ENCODE measurements at places on chromosomes 12 and 14.

GRCh38 chr14:54123841-54124240 is 167.2 kb upstream of the BMP4 start:
- no peak for DNase-seq

DNA sequence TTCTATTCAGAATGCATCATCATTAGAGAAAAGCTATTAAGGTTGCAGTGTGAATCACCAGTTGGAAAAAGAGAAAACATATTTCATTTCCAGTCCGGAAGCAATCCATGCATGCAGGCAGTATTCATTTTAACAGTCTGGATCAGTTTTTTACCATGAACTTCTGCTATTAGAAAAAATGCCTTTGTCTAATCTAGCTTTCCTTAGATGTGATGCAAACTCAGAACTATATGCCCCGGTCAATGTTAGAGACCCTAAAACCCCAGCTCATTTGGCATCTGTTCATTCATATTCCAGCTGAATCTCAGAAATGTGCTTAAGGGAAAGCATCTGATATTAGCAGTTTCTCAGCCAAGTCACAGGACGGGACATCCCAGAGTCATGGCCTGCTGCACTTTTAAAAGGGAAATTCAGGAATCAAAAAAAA is 8.5 kb downstream of the IRAK3 start:
- DNase-seq: no peak

- DNase-seq: peak; percentile 85
Measured at GRCh38 chr12:95182868-95183415, 34.3 kb downstream of the FGD6 start.

GRCh38 chr14:92449404-92450181 is 64.0 kb upstream of the RIN3 start:
- no peak for DNase-seq

DNA sequence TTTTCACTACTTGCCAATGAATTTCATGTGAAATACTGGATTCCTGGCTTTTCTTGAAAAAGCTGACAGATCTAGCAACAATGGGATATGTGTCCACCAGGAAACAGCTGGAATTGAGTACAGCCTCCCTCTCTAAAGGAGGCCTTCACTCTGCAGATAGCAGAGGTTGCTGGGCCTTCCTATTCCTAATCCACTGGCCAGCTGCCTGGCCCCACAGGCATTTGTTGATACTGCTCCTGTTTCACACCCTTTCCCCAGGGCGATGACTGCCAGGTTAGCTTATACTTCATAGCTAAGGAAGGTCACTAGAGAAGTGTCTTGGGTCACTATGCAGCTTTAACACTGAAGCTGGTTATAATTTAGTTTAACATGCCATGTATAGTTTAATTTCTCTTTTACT is 87.5 kb upstream of the PDZRN4 start:
- no peak for DNase-seq

DNA sequence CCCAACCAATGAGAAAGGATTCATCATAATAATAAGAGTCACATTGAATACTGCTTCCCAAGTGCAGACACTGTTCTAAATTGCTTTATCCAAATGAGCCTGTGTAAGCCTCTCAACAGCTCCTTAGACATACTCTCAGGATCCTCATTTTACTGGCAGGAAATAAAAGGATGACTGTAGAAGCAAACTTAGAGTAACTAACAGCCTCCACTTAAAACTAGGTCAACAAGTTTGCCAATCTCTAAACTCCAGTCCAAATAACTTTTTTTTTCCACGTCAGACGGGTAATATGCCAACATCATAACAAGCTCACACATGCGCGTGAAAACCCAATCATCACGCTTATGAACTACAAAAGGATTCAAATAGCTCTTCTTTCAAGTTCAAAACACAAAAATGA is 15.3 kb upstream of the DPF3 start:
- no peak for DNase-seq

DNA sequence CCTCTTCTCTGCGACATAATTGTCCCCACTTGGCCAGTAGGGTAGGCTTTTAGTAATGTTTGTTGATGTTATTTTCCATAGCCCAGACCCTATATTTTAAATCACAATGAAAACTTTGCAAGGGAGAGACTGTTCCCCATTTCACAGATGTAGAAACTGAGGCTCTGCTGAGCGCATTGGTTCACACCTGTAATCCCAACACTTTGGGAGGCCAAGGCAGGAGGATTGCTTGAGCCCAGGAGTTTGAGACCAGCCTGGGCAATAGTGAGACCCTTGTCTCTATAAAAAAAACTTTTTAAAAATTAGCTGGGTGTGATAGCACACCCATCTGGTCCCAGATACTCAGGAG is 114.8 kb downstream of the DIP2B start:
- DNase-seq: no peak

- no peak for DNase-seq
Measured at GRCh38 chr12:91959220-91959619, 186.4 kb downstream of the BTG1 start.

- DNase-seq: no peak
Measured at GRCh38 chr14:103593577-103593976, 30.8 kb downstream of the COA8 start.

GRCh38 chr14:34060651-34060999 is 109.8 kb upstream of the EGLN3 start:
- no peak for DNase-seq

DNA sequence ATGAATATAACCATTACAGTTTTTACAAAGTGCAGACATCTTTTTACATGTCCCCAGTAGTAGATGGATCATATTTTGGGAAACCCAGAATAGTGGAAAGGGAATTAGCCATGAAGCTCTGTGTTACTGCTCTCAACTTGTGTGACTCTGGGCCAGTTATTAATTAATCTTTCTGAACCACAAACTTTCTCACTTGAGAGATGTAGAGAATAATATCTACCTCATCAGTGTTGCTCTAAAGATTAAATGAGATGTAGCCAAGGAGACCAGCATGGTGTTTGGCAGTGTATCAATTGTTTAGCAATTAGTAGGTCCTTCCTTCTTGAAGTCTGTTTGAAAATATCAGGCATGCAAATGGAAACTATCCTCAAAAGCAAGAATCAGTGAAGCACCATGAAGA is 169.2 kb downstream of the TMTC2 start:
- DNase-seq: no peak

DNA sequence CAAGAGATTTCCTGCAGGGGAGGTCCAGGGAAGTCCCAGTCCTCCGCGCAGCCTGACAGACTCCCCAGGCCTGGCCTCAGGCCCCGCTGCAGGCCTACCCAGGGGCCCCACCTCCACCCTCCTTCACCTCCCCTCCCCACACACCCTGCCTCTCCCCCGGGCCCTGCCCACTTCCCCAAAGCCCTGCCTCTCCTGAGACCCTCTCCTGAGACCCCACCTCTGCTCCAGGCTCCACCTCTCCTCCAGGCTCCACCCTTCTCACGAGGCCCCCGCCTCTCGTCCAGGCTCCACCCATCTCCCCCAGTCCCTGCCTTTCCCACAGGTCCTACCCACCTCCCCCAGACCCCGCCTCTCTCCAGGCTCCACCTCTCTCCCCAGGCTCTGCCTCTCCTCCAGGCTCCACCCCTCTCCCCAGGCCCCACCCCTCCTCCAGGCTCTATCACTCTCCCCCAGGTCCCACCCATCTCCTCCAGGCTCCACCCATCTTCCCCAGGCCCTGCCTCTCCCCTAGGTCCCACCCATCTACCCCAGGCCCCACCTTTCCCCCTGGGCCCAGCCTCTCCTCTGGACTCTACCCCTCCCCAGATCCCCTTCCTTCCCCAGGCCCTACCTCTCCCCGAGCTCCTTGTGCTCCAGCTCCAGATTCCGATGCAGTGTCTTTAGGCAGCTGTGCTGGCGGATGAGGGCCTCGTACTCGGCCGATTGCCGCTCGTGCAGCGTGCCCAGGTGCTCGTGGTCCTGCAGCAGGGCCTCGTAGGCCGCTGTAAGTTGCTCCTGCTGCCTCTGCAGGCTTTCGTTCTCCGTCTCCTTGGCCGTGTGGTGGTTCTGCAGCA is 58.8 kb upstream of the GPR68 start:
- DNase-seq: no peak

DNA sequence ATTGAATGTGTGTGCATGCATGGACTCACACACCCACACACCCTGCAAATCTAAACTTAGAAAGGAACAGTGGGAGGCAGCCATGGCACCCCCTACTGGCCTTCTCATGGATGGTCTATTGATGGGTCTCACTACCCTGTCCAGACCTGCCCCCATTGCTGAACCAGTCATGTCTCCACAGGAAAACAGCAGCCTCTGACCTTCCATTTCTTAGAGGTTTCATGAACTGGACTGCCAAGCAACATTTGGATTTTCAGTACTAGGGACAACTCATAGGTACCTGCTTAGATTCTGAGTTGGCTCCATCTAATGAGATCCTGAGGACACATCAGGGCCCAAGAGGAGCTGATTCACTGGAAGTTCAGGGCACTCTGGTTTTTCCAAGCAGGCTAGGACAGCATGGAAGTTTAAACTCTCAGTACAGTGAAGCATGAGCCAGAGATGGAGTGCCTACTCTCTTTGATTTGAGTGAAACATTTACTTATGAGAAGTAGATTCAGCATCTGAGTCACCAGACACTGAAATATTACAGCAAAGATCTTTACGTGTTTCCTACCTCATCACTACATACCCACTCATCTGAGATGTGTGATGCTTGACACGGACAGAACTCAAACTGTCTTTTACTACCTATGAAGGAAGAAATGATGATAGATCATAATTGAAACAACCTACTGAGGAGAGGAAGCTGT is 98.9 kb upstream of the PLEKHG7 start:
- no peak for DNase-seq

DNA sequence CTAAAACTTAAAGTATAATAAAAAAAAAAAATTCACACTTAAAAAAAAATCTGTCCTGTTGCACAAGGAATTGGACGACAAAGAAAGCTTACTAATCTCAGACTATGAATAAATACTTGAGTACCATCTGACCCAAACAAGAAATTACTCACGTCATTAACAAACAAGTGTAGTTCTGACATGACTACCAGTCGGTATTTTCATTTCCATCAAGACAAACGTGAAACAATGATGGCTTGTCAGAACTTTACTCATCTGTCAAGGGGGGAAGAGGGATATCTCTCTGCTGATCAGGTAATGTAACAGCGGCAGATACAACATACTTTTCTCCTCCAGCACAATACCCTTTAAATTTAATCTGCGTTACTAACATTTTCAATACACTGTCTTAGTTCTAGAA is 78.3 kb downstream of the CDK17 start:
- no peak for DNase-seq

GRCh38 chr14:68834816-68835215 is 41.9 kb upstream of the ZFP36L1 start:
- no peak for DNase-seq

GRCh38 chr12:103956509-103957027 is 9.1 kb upstream of the TDG start:
- no peak for DNase-seq

GRCh38 chr12:53051058-53051880 is 1.4 kb downstream of the TNS2 start:
- DNase-seq: no peak

DNA sequence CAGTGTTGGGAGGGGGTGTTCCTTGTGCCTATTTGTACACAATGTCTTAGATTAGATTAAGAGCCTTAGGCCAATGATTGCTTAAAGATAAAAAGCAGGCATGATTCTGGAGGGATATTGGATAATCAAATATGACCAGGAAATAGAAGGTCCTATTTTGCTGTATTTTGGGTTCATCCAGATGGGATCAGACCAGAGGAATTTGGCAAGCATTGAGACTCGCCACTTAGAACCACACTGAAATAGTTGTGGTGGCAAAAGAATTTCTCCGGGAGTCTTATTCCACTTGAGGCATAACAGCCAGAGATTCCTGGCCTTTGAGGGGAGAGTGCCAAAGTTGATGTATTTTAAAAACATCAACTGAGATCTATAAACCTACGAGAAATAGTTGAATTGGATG is 327.2 kb downstream of the RAD51B start:
- peak; percentile 96 for DNase-seq

DNA sequence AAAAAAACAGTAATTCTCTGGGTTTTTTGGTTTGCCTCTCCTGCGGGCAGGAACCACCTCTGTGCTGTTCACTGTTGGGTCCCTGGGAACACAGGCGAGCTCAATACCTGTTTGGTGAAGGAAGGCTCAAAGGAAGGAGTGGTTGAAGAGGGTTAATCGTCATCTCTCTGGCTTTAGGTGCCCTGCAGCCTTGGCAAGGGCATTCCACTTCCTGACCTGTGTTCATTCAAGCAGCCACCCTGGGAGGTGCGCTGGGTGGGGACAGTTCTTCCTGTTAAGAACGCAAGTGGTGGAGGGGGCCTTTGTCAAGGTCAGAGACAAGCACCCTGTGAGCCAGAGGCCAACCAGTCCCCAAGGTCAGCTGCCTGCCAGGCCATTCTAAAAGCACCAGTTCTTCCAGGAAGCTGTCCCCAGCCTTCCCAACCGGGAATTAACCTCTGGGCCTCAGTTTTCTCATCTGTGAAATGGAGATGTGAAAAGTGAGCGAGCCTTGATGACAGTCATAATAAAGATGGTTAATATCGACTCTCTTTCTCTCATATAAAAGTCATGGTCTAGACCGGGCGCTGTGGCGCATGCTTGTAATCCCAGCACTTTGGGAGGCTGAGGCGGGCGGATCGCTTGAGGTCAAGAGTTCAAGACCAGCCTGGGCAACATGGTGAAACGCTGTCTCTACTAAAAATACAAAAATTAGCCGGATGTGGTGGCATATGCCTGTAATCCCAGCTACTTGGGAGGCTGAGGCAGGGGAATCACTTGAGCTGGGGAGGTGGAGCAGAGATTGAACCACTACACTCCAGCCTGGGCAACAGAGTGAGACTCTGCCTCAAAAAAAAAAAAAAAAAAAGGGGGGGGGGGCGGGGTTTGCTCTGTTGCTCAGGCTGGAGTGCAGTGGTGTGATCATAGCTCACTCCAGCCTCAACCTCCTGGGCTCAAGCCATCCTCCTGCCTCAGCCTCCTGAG is 6.1 kb downstream of the RHOF start:
- DNase-seq: no peak

DNA sequence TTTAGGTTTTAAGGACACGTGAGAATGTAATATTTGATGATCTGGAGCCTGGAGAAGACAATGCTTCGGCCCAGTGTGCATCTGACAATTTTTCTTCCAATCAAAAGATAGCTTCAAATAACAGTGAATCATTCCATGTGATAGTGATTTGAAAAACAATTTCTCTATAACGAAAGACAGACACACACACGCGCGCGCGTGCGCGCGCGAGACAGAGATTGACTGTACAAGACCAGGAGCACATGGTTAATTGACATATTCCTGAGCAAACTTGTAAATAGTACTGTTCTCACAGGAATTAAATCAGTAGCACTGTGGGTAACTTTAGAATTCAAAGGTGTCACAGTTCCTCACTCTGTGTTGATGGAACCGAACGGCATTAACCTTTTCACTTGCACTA is 287.5 kb upstream of the LMO3 start:
- DNase-seq: no peak

DNA sequence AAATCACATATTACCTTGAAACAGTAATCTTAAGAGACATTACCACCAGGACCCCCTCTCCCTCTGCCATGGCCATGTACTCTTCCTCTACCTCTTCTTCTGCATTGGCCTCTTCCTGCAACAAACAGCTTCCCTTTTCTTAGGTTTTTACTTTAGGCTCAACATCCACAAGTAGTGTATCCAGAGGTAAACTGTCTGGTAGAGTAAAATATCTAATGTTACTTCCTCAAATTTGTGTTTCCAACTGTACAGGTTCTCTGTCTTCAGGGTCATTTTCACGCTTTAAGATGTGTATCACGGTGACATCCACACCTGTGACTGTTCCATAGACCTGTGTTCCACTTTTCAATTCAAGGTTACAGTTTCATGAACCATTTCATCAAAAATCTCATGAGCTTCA is 13.4 kb downstream of the CDK17 start:
- no peak for DNase-seq

- DNase-seq: no peak
Measured at GRCh38 chr12:12890543-12891079, 751 bp upstream of the GPRC5A start.

GRCh38 chr14:100142073-100143040 is 17.1 kb downstream of the DEGS2 start:
- DNase-seq: no peak

Measured in non-pigmented ciliary epithelial cell (primary cell).